ENCODE measurements at places on chromosomes 6 and 20.

DNA sequence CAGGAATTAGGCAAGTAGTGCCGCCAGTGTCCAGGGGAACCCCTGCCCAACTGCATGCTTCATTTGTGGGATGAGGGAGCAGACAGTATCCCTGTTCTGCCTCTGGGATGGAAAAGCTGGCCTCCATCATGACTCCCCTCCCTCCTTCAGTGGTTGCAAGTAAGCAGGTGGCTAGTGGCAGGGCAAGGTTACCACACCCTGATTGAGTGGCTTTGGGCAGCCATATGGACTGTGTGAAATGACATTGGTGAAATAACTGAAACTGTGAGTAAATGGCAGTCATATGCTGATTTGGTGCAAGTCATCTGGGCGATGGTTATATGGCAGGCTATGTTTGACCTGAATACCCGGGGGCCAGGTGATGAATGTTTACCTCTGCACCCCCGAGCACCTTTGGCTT lies 33.0 kb downstream of the HDDC2 start:
- no peak for DNase-seq

- DNase-seq, result peak; percentile 82
Observed at GRCh38 chr6:106098383-106099234, 12.5 kb downstream of the PRDM1 start.

DNA sequence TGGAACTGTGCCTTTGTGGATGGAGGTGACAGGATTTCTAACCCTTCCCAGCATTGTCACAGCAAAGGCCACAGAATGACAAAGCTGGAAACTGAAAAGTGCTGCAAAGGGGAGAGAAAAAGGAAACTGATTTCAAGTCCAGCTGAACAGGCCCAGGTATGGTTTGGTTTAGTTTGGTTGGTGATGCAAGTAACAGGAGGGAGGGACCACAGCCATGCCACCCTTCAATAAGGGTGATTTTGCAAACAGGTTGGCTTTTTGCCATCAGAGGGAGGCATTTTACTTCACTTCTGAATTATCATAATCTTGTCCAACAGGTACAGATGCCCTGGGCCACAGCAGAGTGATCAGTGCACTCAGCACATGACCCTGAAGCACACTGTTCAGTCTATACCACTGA lies 6.6 kb downstream of the FITM2 start:
- DNase-seq, result no peak

GRCh38 chr20:49945701-49946477 lies 9.7 kb downstream of the RNF114 start:
- no peak for DNase-seq

DNA sequence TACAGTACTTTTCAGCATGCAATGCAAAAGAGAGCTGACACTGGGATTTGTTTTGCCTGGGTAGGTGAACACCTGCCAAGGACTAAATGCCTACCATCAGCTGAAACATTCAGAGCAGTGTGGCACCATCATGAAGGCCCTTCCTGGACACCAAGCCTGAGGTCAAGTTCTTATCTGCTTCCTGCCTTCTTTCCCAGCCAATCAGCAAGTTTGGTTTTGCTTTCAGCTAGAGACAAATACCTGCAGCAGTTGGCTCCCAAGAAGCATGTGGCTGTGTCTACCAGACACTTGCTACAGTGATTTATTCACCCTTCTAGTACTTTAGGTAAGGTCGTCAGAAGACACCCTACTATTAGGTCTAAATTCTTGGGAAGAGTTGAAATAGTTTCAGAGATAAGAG lies 112.8 kb downstream of the TBX18 start:
- DNase-seq, result no peak

GRCh38 chr6:38776515-38776914 lies 61.4 kb downstream of the DNAH8 start:
- no peak for DNase-seq

- DNase-seq, result peak; percentile 69
Observed at GRCh38 chr6:106974999-106975737, 639 bp upstream of the CD24 start.

Measured in activated CD8-positive, alpha-beta memory T cell treated with anti-CD3 and anti-CD28 coated beads for 24 hours (primary cell).